ENCODE measurements at places on chromosomes 6 and 20.
A peak's percentile ranks its signal among the peaks of the same experiment; 100 is the strongest.

- no peak for DNase-seq
Measured at GRCh38 chr20:15618110-15618509, 955.1 kb downstream of the KIF16B start.

DNA sequence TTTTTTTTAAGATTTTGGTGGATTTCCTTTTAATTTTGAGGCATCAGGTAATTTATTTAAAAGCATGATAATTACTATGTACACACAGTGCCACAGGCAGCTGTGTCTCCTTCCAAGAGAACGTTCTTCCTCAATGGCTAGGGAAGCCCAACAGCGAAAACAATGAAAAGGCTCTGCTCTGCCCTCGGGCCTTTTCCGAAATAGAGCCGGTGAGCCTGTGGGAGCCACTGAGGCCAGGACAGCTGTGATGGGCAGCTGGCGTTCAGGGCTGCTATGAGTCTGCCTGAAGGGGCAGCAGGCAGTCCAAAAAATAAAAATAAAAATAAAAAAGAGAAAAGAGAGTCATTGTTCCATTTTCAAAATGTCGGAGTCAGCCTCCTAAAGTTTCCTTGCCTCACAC lies 443.8 kb downstream of the KIF16B start:
- no peak for DNase-seq

GRCh38 chr6:28711325-28711724 lies 185.6 kb downstream of the GPX5 start:
- no peak for DNase-seq

DNA sequence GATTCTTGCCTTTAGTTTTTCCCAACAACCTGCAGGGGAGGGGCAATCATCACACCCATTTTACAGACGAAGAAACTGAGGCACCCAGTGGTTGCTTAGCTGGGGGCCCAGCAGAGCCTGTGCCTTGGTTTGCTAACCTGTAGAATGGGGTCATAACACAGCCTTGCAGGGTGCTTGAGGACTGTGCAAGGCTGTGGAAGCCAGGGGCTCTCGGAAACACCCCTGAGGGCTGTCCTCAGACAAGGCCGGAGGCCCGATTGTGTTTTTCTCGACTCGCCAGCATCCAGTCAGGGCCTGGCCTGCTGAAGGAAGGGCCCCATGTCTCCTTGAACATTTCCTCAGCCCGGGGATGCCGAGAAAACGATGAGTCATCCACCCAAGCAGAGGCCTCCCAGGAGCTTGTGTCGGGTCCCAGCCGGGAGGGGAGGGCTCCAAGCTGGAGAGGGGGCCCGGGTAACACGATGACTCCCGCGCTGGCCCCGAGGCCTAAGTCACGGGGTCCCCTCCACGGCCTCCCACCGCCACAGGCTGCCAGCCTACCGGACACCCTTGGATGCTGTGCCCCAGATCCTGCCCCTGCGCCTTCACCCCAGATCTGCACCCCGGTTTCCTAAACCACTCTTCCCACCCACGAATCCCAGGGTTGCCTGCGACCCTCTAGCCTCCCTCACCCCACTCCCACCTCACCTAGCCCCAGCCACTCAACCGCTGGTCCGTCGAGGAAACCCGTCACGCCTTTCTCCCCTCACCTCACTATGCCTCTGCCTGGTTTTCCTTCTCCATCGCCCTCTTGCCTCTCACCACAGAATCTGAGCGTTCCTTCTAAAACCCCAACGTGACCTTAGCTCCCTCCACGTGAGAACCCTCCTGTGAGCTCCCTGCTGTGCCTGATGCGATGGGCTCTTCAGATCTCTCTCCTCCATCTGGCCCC lies 10.6 kb downstream of the NOL4L start:
- no peak for DNase-seq

DNA sequence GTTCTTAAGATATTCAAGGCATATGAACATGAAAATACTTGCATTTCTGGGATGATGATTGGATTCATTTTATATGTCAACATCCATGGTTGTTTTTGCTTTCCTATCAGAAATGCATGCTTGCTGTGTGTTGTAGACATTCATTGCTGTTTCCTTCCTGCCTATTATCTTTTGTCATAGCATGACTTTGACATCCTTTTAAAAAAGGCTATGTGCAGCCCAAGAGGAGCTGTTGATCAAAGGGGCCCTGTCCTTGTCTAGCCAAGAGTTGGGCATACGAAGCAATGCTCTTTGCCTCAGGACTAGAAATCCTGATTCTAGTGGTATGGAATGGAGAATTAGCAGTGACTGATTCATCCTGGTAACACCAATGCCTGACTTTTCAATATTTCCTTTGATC lies 143.1 kb downstream of the RNF144B start:
- DNase-seq, result no peak

DNA sequence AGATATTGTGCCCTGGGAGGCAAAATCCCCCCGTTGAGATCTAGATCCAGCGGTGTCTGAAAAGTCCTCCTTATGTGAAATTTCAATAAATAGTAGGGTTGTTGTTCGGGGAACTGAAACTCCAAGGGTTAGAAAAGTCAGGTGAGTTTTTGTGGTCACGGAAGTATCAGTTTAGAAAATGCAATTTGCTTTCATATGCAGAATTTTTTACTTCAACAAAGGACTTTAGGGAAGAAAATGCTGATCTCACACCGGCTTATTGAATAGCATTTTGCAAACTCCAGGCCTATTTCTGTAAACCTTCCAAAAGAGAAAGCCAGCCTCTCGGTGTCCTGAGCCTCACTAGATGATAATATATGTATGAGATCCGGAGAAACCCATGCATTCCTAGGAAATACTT lies 254.7 kb downstream of the TSHZ2 start:
- DNase-seq, result no peak

- DNase-seq, result no peak
Measured at GRCh38 chr20:23503649-23504048, 12.7 kb downstream of the CST8 start.

DNA sequence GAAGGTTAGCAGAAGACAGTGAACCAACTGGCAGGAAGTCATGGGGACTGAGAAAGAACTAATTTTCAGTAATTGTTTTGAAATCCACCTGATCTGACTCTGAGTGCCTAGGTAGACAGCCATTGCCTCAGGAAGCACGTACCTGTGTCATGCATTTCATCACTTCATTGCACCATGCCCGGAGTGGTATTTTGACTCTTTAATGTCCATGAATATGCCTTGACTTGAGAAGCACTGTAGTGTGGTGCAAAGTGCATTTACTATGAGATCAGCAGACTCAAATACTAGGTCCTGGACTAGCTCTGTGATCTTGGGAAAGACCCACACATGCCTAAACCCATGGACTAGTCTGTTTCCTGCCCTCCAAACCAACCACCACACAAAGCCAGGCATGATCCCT lies 370.9 kb upstream of the MARCKS start:
- no peak for DNase-seq

DNA sequence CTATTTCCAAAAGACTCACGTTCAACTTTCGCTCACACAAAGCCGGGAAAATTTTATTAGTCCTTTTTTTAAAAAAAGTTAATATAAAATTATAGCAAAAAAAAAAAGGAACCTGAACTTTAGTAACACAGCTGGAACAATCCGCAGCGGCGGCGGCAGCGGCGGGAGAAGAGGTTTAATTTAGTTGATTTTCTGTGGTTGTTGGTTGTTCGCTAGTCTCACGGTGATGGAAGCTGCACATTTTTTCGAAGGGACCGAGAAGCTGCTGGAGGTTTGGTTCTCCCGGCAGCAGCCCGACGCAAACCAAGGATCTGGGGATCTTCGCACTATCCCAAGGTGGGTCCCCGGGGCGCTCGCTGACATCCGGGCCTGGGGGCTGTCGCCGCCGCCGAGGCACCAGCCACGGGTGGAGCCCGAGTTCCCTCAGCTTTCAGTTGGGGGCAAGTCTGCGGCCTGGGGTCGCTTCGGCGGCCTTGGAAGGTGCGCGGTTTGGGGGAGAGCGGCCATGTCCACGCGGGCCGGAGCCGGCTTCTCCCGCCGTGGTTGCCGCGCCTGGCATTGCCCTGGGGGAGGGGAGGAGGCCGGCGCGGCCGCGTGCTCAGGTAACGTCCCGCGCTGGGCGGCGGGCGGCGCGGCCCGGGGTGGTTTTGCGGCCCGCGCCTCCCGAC lies 429 bp downstream of the AMD1 start:
- DNase-seq, result peak; percentile 81

DNA sequence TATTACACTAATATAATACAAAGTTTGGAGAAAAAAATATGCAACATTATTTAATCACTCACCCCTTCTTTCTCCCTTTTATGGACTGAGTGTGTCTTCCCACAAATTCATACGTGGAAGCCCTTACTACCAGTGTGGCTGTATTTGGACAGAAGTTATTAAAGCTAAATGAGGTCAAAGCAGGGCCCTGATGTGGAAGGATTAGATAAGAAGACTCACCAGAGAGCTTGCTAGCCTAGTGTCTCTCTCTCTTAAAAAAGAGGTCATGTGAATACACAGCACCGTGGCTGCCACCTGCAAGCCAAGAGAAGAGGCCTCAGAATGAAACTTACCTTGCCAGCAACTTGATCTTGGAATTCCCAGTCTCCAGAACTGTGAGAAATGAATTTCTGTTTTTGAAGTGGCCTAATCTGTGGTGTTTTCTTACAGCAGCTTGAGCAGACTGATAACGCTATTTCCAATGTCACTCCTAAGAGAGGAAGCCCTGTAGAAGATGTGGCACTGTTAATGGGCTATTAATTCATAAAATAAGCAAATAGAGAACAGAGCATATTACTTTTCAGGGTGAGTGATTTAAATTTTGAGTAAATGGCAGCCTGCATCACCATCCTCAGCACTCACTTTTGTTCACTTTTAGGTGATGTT lies 233.4 kb downstream of the TBC1D7 start:
- DNase-seq, result no peak

DNA sequence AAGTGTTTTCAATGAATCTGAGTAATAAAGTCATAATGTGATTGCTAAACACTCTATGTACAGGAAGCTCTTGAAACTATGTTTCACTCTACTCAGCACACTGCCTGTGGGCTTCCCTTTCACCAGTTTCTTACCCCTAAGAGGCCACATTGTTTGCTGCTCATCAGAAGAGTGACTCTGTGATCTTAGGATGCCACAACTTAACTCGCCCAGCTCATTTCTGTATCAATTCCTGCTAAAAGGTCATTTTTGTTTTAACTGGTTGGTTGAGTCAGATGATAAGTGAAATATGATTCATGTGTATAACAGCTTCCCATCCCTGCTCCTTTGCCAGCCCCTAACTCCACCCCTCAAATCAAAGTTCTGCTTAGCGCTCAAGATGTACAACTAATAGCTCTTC lies 9.8 kb upstream of the NDUFAF4 start:
- DNase-seq, result no peak

GRCh38 chr6:146968041-146968760 lies 236.0 kb upstream of the STXBP5 start:
- no peak for DNase-seq

GRCh38 chr6:25312034-25312620 lies 33.0 kb downstream of the CARMIL1 start:
- no peak for DNase-seq

DNA sequence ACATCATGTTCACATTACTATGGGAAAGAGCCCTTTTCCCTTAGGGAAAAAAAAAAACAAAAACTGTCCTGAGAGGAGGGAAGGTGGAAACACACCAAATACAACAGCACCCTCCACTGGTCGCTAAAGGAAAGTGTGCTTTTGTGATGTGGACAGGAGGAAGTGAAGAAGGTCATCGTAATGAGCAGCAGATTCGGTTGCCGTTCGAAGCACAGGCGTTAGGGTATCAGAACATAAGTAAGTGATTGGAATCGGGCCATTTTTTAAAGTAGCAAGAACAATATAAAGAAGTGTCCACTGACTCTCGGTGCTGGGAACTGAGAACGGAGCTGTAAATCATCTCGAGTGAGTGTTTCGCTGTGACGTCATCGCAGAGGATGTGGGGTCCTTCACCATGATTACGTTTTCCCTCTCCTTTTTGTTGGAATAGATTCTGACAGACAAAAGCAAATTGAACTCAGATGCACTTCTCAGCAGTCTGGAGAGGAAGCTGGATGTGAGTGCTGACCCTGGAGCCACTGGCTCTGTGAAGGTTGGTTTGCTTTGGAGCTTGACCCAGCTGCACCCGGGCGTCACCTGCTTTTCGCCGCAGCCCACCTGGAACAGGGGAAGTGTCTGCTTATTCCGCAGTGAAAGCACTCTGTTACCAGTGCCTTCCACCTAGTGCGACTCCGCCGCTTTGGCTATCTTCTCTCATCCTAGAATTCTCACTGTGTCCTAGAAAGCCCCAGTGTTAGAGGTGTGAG lies 203.6 kb upstream of the GMDS start:
- peak; percentile 44 for DNase-seq

GRCh38 chr6:15264412-15264811 lies 18.5 kb downstream of the JARID2 start:
- DNase-seq, result no peak

GRCh38 chr6:53513519-53513966 lies 31.4 kb downstream of the GCLC start:
- peak; percentile 50 for DNase-seq

GRCh38 chr20:58408603-58409246 lies 19.7 kb downstream of the VAPB start:
- no peak for DNase-seq

DNA sequence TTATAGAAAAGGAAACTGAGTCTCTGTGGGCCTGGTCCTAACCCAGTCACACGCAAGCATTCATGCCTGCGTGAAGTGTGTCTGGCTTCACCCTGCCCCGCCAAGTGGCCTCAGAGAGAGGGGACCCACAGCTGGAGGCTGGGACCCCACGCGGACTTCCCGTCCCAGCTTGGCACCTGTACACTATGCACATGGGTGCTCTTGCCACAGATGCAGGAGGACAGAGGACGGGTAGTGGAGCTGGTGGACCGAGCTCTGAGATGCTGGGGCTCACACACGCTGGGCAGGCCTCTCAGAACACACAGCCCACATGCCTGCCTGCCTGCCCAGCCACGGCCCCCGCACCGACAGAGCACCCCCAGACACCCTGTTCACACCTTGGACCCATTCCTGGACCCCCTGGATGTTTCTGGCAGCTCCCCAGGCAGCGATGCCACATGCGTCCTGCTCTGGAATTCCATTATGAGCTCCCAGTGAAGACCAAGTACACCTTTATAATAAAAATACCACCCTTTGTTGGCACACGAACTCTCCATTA lies 24.9 kb upstream of the SMOC2 start:
- no peak for DNase-seq

- DNase-seq, result peak; percentile 32
Measured at GRCh38 chr6:10690651-10691445, 3.6 kb downstream of the C6orf52 start.

GRCh38 chr20:32628960-32629530 lies 43.9 kb upstream of the NOL4L start:
- DNase-seq, result no peak

- no peak for DNase-seq
Measured at GRCh38 chr6:29011276-29011734, 6.2 kb upstream of the ZNF311 start.

GRCh38 chr6:94177429-94177828 lies 758.1 kb upstream of the EPHA7 start:
- no peak for DNase-seq

DNA sequence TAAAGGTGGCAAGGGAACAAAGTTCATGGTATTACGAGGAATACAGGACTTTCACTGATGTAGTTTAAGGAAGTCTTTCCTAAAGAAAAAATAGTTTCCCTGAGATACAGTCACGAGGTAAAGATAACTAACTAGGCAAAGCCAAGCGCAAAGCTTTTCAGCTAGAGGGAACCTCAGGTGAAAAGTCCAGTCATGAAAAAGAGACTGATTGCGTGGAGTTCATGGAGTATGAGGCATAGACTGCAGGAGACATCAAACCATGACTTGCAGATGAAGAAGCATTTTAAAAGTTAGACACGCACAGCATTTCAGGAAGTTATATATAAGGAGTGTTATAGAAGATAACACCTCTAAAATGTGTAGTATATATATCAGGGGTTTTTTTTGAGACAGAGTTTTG lies 205.6 kb upstream of the ZNF184 start:
- DNase-seq, result no peak

GRCh38 chr20:35849706-35850105 lies 77.9 kb downstream of the PHF20 start:
- no peak for DNase-seq
